ENCODE measurements at places on chromosomes 6 and 20.
A peak's percentile ranks its signal among the peaks of the same experiment; 100 is the strongest.

GRCh38 chr6:52253494-52253893 lies 9.2 kb upstream of the IL17F start:
- DNase-seq, result no peak

DNA sequence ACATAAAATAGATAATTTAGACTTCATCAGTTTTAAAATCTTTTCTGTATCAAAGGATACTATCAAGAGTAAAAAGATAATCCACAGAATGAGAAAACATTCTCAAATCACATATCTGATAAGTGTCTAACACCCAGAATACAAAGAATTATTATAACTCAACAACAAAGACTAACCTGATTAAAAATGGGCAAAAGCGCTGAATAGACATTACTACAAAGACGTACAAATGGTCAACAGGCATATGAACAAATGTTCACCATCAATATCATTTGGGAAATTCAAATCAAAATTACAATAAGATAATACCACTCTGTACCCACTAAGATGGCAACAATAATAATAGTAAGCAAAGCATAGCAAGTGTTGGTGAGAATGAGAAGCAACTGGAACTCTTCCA lies 503.8 kb downstream of the CDH26 start:
- DNase-seq, result no peak

- DNase-seq, result no peak
Measured at GRCh38 chr6:149043476-149044130, 273.9 kb upstream of the TAB2 start.

DNA sequence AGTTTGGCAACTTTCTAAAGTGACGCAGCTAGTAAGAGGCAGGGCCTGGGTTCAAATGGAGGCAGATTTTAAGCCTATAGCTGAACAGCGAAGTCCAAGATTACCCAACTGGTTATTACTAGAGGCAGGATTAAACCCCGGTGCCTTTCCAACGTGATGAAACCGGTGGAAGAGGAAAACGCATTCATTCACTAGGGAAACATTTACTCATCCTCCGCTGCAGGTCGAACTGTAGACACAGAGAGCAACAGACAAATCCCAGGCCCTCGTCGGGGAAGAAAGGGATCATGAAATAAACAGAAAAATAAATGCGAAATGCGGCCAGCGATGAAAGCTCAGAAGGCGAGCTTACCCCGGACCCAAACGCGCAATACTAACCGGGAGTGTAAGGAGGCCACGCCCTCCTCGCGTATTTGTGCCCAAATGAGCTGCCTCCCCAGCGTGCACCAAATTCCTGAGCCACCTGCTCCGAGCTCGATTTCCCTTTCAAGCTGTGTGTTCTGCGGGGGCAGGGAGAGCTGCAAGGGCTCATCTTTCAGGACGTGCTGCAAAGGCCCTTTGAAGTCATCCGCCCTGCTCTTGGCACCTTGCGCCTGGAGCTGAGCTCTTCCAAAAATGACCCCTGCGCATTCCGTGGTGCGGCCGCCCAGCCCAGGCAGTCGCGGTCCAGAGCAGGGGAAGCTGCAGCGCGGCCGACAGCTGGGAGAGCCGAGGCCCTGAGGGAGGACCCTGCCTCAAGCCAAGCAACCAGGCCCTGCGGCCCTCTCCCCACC lies 46.9 kb downstream of the PDYN start:
- DNase-seq, result no peak

DNA sequence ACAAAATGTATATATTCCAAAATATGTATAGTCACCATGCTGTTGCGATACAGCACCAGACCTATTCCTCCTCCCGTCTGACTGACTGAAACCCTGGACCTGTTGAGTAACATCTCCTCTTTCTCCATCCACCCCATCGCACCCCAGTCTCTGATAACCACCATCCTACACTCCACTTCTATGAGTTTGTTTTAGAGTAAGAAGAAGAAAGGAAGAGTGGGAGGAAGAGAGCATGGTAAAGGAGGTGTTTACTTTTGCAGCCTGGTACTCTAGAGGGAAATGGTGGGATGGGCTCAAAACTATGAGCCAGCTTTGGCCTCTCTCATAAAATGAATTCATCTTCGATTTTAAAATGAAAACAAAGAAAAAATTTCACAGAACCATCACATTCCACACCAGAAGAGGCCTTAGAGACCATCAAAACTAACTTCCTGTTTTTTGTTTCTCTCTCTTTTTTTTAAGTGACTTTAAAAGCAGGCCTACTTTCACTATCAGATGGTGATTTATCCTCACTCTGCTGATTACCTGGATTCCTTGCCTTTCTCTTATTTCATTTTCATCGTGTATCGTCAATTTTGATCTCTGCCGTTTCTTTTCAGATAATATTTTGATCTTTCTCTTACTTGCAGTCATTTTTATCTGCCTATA lies 16.8 kb upstream of the FUCA2 start:
- no peak for DNase-seq

- DNase-seq, result peak; percentile 2
Measured at GRCh38 chr6:144725736-144726522, 440.8 kb downstream of the UTRN start.

DNA sequence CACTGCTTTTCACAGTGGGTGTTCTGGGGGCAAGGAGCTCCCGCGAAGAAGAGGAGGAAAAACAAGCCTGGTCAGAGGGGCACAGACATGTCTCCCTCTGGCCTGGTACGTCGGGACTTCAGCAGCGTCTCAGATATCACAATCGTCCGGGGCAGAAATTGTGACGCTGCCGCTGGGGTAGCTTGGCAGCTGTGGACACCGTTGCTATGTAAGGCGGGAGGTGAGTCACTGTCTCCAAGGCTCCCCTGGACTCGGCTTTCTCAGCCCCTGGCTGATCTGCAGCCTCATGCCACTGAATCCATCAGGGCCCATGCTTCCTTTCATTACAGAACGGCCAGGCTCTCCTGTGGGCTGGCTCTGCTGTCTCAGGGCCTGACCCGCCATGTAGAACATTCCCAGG lies 98.7 kb downstream of the SULF2 start:
- no peak for DNase-seq

All from stimulated activated CD8-positive, alpha-beta memory T cell treated with anti-CD3 and anti-CD28 coated beads, Interleukin-12 subunit alpha, Interleukin-12 subunit beta, amount 100 ng/mL, for 1 hour (primary cell).